ENCODE measurements at places on chromosomes 1 and 21.

DNA sequence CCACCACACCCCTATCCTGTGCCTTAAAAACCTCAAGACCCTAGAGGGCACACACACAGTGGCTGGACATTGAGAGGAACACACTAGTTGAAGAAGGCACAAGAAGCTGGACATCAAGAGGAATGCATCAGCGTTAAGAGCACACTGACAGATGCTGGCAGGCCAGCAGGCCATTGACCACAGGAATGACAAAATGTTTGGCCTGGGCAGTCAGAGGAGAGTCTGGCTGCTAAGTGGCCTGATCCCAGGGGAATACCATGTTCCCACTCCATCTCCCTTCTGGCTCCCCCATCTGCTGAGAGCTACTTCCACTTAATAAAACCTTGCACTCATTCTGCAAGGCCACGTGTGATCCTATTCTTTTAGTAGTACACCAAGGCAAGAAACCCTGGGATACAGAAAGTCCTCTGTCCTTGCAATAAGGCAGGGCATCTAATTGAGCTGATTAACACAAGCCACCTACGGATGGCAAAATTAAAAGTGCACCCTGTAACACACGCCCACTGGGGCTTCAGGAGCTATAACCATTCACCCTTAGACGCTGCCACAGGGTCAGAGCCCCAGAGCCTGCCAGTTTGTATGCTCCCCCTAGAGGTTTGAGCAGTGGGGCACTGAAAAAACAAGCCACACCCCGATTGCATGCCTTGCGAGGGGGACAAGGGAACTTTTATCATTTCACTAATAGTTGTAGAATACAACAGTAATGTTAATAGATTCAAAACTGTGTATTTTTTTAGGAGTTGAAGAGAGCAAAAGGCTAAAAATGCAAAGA is 1216.1 kb upstream of the NCAM2 start:
- DNase-seq: no peak

DNA sequence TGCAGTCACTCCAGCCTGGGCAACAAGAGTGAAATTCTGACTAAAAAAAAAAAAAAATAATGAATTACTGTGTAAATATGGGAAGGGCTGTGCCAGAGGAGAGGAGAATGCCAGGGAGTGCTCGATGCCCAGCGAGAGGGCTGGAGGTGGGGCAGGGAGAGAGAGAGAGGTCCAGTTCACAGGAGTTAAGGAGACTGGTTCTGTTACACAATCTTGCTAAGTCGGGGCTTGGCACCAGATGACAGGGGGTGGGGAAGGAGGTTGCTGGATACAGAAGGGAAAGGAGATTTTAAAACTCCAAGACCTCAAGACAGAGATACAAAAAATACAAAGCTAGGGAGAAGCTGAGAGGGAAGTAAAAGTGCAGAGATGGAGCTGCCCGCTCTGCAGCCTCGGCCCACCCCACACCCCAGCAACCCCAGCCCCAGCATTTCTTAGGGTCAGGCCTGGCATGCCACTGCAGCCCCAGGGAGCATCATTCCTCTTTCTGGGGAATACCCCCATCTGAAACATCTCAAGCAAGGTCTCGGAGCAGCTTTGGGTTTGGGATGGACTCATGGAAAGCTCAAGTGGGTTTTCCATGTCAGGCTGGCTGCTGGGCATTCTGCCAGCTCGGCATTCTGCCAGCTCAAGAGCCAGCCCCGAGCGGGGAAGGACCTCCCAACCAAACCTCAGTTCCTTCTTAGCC is 991 bp downstream of the SELENBP1 start:
- peak; percentile 86 for DNase-seq

GRCh38 chr1:75588779-75589475 is 22.0 kb downstream of the SLC44A5 start:
- no peak for DNase-seq

- no peak for DNase-seq
These were observed 841.8 kb downstream of the USP25 start for GRCh38 chr21:16571594-16571993.

GRCh38 chr1:26874896-26875295 is 11.9 kb downstream of the SFN start:
- DNase-seq: no peak

DNA sequence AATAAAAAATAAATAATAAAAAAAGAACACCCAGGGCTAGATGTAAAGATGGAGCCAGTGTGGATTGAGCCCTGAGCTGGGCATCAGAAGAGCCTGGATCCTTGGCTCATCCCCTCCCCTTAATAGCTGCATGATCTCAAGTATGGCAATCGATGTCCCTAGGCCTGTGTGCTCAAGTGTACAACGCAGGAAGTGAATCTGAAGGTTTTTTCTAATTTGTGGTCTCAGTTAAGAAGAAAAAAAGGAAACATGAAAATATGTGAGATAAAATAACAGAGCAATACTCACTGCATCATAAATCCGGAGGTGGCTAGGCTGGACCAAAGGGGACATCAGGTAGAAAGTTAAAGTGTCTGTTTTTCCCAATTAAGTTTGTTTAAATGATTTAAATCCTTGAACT is 47.3 kb upstream of the SLC44A3 start:
- DNase-seq: no peak

- DNase-seq: no peak
These were observed 1.6 kb downstream of the KRTAP10-2 start for GRCh38 chr21:44549525-44550211.

DNA sequence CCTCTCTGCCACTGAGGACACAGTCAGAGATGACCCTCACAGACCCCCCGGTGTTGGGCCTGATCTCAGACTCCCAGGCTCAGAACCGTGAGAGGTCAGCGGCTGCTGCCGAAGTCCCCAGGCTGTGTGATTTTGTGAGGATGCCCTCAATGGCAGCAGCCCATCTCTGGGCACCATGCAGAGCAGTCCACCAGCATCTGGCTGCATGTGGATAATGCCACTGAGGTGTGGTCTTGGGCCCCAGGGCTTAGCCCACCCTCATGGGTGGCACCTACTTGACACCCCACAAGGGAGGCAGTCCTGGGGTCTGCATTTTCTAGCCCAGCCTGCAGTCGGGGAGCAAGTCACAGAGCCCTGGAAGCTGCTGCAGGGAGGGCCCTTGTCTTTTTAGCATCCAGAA is 5.5 kb upstream of the ACTRT2 start:
- no peak for DNase-seq

DNA sequence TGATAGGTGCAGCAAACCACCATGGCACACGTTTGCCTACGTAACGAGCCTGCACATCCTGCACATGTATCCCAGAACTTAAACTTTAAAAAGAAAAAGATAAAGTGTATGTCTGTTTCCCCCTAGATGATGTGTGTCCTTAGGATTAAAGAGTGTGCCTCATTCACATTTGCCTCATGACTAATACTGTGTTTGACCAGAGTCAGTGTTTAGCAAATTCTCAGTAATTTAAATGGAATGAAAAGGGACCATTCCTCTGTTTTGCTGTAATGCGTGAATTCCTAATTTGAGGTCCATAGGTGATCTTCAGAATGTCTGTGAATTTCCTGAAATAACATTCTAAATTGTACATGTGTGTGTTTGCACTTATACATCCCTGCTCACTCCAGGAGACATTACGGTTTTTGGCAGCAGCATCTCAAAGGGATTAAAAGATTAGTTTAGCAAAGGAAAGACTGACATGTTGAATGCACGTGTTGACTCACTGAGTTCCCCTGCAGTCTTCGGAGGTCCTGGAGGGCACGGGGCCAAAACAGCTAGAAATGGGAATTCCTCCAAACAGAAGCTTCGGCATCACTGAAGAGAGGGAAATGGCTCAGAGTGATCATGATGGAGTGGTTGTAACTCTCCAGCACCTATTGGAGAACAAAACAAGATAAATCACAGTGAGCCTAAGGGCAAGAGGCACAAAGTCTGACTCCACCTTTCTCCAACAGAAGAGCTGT is 19.1 kb upstream of the SLC35F3 start:
- DNase-seq: no peak

DNA sequence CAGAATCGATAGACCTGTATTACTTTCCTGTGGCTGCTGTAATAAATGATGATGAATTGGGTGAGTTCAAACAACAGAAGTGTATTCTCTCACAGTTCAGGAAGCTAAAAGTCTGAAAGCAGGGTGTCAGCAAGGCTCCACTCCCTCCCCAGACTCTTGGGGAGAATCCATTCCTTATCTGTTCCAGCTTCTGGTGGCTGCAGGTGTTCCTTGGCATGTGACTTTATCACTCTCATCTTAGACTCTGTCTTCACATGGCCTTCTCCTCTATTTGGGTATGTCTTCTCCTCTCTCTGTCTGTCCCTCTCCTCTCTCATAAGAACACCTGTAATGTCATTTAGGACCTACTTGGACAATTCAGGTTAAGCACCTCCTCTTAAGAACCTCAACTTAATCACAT is 44.1 kb upstream of the SLC2A1 start:
- DNase-seq: no peak

- peak; percentile 45 for DNase-seq
These were observed 140.9 kb downstream of the ACTL8 start for GRCh38 chr1:17895986-17896385.

GRCh38 chr1:209619696-209620486 is 32.3 kb downstream of the LAMB3 start:
- no peak for DNase-seq

GRCh38 chr1:226751703-226752102 is 12.6 kb upstream of the ITPKB start:
- DNase-seq: no peak

DNA sequence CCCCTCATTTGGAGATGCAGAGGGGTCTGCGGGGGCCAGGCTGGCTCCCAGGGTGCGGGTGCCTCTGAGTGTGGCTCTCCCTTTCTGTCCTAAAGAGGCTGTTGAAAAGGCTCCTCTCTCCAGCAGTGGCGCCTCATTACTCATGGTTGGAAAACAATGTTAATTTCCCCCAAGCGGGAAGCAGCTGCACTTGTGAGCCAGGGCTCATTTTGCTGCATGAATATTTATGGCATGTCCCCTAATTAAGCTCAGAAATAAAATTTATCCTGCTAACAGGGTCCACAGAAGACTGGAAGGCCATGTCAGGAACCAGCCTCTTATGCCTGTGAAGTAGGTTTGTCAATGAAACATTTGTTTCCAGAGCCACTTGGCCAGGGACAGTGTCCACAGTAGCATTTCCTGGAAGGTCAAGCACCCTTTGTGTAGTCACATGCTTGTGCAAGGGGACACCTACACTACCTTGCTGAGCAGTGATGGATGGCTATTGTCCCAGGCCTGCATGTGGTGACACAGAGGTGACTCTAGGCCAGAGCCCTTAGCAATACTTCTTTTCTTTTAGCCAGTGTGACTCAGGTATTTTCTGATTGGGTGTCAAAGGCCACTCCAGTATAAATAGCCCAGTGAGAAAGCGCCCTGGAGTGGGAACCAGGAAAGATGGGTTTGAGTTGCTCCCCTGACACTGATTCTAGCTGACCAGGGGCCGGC is 259.0 kb downstream of the FOXD2 start:
- DNase-seq: peak; percentile 60

DNA sequence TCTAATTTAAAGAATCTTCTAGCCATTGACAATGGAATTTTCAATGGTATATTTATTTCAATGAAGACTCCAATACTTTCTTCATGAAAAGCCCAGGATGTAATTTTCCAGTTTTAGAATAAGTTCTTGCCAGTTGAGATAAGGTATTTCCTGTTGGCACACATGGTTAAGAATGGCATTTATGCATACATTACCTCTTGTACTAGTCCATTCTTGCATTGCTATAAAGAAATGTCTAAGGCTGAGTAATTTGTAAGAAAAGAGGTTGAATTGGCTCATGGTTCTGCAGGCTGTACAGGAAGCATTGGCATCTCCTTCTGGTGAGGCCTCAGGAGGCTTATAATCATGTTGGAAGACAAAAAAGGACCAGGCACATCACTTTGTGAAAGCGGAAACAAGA is 1179.6 kb downstream of the AMY1C start:
- no peak for DNase-seq

Data from suprapubic skin (tissue), 4 donors.